ENCODE measurements at places on chromosomes 11 and 22.

GRCh38 chr11:45382133-45382878 lies 96.2 kb upstream of the SYT13 start:
- DNase-seq, result no peak

DNA sequence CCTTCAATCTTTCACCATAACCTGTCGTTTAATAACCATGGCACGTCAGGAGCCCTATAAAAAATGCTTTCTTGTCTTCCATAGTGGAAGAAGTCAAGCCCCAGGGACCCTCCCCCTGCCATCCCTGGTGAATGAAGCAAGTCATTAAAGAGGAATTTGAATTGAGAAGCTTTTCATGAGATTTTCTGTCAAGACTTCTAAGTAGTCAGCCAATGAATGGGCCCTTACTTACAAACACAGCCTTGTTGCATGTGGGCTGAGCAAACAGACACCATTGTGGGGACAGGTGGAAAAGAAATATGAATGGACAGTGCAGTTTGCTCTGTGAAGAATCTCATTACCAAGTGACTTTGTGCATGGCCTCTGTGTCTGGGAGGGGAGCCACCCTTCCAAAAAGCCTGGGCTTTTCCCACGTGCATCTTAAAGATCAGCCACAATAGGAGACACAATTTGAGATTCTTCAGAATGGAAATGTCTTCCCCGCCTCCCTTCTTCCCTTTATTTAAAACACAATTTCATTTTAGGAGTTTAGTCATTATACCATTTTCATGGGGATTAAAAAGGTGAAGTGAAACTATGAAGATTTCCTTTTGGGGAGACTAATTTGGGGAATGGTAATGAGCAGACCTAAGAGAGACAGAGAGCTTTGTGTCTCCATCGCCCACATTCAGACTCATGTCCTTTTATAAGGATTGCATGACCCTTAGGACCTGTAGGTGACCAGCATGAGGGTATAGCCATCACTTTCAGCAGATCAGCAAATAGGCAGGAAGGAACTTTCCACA lies 152.0 kb downstream of the LRRC4C start:
- DNase-seq, result no peak

DNA sequence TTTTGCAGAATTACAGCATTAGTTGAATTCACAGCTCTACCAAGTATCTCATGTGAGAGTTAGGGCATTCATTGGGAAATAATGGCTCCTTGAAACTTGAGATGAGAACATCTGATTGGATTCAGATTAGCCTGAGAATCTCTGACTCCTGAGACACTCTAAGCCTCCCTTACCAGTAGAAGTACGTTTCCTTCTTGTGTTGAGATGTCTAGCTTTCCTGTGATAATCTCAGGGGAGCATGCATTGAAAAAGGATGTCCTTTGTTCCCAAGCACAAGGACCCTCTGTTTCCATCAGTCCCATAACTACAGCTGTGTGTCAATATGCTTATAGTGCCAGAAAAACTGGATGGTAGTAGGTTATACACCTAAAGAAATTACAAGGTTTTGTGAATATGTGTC lies 35.2 kb upstream of the RDX start:
- no peak for DNase-seq

DNA sequence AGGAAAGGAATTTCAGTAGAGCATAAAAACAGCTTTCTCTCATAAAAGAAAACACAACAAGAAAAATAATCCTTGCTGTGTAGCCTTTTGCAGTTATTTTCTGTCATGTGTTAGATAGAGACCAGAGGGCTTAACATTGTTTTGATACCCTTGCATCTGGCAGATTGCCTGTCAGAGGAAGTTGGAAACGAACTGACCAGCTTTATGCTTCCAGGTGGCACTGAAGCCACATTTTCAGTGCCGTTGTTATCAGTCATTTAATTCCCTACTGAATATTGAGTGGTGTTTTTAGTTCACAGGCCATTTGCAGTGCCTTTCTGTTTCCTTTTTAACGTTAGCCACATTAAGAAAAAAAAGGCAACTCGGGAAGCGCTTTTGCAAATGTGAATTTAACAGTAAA lies 21.5 kb upstream of the RAG2 start:
- DNase-seq, result peak; percentile 10

DNA sequence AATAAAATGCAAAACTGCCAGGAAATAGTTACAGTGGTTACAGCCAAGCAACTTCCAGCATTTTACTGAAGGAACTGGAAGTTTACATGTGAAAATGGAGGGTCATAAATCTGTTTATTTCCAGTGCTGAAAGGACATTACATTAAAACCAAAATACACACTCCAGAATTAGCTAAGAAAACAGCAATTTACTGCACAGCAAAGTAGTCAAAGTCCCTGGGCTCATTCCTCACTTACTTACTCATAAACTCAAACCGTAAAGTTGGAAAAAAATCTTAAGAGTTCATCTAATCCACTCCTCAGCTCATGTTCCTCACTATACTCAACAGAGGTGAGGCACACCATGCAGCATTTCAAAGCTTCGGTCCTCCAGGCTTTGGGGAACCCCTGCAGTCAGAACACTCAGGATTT lies 17.4 kb downstream of the CTSC start:
- DNase-seq, result no peak
